ENCODE measurements at places on chromosomes 7 and 10.

- no peak for DNase-seq
Measured at GRCh38 chr7:45216181-45216580, 58.6 kb downstream of the RAMP3 start.

DNA sequence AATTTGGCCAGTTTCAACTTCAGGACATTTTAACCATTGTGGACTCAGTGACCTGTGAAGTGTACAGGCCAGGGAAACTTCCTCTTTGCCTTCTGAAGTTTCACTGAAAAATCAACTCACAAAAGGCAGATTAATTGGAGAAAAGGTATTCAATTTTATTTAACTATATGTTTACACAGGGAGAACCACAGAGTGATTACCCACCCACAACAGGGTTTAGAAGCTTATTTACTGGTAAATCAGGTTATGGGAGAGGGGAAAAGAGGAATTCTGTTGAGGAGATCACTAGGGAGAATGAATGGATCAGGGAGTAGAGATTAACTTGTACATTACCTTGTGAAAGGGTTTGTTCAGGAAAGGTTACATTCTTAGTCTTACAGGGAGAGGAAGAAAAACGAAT is 1.7 kb upstream of the AKR1D1 start:
- no peak for DNase-seq

- no peak for DNase-seq
Measured at GRCh38 chr10:607545-608185, 81.8 kb downstream of the DIP2C start.

DNA sequence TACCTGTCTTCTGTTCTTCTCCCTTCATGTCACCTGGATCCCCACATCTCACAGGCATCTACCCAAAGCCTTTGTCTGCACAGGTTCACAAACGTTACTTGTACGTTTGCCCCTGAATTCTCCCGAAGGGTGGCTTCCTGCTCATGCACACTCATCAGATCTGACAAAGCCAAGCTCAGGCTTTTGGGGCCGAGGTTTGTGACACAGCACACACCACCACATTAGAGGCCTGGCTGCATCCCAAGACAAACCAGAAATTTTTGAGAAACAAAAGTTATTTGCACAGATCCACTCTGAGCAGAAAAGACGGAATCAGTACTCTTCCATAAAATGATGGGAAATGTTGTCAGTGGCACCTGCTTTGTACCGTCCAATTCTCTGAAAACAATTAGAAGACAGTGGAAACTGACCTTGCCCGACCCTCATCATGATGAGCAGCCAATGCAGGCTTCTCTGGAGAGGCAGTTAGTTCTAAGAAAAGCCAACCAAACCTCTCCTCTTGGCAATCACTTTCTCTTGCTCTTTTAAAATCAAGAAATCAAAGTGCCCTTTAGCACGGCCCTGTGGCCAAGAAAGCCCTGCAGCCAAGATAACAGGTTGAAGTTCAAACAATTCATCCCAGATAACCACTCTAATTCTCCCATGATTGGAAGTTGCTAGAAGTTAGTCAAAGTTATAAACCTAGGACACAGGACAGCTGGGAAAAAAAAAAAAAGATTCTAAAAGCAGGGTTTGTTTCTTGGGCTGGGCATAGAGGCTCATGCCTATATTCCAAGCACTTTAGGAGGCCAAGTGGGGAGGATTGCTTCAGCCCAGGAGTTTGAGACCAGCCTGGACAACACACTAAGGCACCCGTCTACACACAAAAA is 13.6 kb upstream of the SVIL start:
- DNase-seq, result no peak

DNA sequence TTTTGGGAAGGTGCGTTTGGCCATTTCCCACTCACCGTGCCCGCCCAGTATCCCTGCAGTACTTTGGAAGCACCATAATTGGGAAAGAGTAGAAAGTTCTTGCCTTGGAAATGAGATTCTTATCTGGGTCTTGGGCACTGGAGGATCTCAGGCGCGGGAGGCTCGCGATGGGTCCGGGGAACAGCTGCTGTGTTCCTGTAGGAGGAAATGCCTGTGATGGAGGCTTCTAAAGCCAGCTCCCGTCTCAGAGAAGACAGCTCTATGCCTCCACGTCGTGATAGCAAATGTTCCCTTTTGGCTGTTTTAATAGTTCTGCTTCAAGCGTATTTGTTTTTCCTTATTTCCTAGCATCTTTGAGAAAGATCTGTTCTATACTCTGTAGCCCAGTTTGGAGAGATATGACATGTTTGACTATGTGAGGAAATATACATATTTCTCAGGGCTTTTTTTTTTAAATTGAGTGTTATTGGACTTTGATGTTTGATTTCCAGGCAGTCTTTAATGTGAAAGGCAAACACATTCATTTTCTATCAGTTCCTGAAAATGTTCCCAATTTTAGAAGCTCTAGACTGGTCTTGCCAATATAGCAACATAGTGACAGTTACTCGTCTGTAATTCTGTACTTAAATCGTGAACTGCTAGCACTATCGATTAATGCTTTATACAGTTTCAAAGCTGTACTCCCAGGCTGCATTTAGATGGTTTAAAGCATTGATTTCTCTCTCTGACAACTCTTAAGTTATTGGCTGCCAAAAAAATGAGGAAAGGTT is 280.8 kb downstream of the DPP6 start:
- no peak for DNase-seq

DNA sequence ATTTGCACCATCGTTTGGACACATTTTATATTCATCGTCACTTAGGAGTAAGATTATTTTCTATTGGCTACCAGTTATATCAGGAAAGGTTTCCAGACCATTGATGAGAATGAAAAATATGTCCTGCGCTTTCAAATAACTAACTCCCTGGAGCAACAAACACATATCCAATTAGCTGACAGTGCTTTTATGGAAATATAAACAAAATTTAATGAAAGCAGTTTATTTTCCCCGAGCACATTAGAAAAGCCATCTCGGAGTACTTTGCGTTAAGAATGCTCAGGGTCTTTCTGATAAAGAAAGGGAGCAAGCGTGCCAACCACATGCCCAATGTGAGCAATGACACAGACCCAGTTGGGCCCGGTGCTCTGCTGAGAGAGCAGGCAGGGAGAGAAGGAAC is 85.1 kb upstream of the ZPBP start:
- DNase-seq, result no peak

DNA sequence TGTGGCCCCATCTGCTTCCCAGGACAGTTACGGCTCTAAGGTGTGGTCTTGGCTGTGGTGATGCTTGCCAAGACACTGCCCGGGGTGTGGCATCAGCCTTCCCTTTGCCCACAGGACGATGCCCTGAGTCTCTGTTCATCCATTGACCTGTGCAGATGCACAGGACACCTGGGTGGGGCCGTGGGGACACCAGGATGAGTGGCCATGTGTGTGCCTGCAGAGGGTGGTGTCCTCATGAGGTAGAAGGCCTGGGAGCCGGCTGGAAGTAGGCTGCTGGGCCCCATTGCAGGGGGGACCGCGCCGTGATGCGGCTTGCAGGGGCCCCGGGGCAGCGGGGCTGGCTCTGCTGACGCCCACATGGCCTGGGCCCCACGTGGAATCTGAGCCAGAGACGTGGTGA is 22.4 kb upstream of the PWWP2B start:
- no peak for DNase-seq

DNA sequence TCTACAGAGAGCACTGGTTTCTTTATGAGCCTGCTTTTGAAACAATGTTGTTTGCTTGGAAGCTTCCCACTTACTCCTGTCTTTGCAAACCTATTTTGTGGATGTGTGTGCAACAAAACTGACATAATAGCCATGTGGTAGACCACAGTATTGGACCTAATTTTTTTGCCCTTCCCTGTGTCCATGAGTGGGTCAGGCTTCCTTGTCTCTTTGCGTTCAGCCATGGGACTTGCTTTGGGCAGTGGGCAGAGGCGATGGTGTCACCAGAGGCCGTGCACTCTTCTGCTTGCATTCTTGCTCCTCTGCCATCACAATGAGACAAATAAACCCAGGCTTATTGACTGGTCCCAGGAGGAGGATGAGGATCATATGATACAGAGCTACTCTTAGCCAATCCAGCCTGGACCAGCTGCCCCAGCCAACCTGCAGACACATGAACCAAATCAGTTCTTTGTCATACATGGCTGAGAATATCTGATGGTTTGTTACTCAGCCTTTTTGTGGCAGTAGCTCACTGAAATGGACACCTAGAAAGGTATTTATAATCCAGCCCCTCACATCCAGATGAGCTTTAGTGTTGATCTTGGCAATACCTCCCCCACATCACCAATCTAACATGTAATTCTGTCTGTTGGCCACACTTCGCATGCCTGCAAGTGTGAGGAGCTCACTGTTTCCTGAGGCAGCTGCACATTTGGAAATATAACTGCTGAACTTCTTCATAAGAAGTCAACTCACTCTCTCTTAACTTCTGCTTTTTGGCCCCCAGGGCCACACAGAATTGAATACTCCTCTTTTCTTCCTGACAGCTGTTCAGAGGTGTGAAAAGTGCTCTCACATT is 427.8 kb upstream of the ZMIZ1 start:
- no peak for DNase-seq

- no peak for DNase-seq
Measured at GRCh38 chr10:107546284-107546683, 381.8 kb upstream of the SORCS1 start.
